ENCODE measurements at places on chromosomes 16 and 17. TPM values are rescaled to one million over a fixed set of nuclear protein-coding genes. Genes with fewer than 3 reads are reported as not detected.

The NIP7 gene
- 57.6 TPM for total RNA-seq

The SEZ6L2 gene
- total RNA-seq = 16.5 TPM

The MT1M gene
- not detected for total RNA-seq

The TEKT1 gene
- not detected for total RNA-seq

The KRTAP2-1 gene
- total RNA-seq = not detected

The EIF5A gene
- total RNA-seq = 1,638 TPM

The PFN1 gene
- 2,777 TPM for total RNA-seq

The ZFP90 gene
- 9.7 TPM for total RNA-seq

The G6PC1 gene
- total RNA-seq = not detected

The ITFG1 gene
- total RNA-seq = 40.0 TPM

The TBC1D3 gene
- total RNA-seq = not detected

The COX6A2 gene
- total RNA-seq = not detected

The TBC1D3H gene
- total RNA-seq = not detected

The CCR7 gene
- total RNA-seq = 0.85 TPM

The TMIGD1 gene
- not detected for total RNA-seq

The TRIM65 gene
- total RNA-seq = 40.2 TPM

The LYZL6 gene
- not detected for total RNA-seq

The GINS2 gene
- 31.6 TPM for total RNA-seq

The MYH13 gene
- total RNA-seq = not detected

The OTOP3 gene
- not detected for total RNA-seq

The NPIPB2 gene
- total RNA-seq = 6.6 TPM

The GSPT1 gene
- total RNA-seq = 207 TPM

The HCRT gene
- not detected for total RNA-seq

The TPSG1 gene
- total RNA-seq = not detected

The CDH5 gene
- 0.17 TPM for total RNA-seq

The POLDIP2 gene
- total RNA-seq = 164 TPM

The KRT32 gene
- total RNA-seq = 0.06 TPM

The IGSF6 gene
- not detected for total RNA-seq

The KIF19 gene
- total RNA-seq = 0.01 TPM

Data from A549 treated with CpdA at 1 μM for 4 hours (cell line).